ENCODE measurements at places on chromosomes 13 and 19. TPM values are rescaled to one million over a fixed set of nuclear protein-coding genes. Genes with fewer than 3 reads are reported as not detected.

- H3K36me3 ChIP-seq, result no peaks in the 10 kb centered on the region
These were observed 1.4 kb upstream of the ZMYM5 start for GRCh38 chr13:19864746-19865309.

DNA sequence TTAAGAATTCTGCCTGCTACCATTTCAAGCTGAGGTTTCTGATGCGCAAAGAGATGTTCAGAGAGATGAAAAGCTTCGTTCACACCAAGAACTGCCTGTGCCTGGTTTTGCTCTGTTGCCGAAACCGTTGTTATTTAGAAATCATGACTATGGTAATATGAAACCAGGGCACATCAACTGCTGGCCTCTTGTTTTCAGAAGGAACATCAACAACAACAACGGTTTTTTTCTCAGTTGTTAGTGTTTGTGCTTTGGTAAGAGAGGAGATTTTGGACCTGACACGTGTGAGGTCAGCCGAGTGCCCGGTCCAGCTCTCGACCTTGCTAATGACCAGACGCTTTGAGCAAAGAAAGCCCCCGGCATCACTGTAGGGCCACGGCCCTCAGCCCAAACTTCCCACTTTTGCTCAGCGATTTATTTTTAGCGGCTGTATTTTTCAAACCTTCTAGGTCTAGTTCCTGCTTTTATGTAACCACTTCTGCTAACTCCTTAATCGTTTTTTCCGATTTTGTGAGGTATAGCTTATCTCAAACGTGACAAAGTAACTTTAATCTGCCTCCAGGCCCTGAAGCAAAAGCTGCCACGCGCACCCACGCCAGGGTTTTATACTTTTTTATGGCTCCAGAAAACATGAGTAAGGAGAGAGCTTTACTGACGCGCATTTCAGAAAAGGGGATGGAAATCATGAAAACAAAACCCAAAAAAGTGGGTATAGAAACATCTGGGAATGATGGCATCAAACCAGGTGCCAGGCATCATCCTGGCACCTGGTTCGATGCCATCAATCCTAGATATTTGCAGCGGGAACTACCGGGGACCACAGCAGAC, 42.0 kb downstream of the KLF2 start:
- H3K4me3 ChIP-seq, result no peak overlapping the region
- H3K27me3 ChIP-seq, result no peaks in the 10 kb centered on the region
- DNase-seq, result no peak
- no peak overlapping the region for H3K27ac ChIP-seq

DNA sequence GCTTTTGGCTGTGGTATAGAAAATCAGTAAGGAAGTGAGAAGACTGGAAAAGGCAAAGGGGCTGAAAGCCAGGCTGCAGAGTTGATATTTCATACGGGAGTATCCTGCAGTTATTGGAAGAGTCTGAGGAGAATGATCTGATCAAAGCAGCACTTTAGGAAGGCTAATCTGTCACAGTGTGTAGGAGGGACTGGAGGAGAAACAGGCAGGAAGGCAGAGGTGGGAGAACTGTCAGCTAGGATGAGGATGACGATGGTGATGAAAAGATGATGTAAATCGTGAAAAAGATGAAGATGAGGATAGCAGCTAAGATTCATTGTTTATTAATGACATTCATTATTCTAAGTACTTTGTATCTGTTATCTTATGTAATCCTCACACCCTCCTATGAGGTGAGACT, 123.0 kb downstream of the DNAJC15 start:
- no peaks in the 10 kb centered on the region for H3K4me1 ChIP-seq
- H3K4me3 ChIP-seq, result no peak overlapping the region
- H3K27ac ChIP-seq, result no peak overlapping the region

DNA sequence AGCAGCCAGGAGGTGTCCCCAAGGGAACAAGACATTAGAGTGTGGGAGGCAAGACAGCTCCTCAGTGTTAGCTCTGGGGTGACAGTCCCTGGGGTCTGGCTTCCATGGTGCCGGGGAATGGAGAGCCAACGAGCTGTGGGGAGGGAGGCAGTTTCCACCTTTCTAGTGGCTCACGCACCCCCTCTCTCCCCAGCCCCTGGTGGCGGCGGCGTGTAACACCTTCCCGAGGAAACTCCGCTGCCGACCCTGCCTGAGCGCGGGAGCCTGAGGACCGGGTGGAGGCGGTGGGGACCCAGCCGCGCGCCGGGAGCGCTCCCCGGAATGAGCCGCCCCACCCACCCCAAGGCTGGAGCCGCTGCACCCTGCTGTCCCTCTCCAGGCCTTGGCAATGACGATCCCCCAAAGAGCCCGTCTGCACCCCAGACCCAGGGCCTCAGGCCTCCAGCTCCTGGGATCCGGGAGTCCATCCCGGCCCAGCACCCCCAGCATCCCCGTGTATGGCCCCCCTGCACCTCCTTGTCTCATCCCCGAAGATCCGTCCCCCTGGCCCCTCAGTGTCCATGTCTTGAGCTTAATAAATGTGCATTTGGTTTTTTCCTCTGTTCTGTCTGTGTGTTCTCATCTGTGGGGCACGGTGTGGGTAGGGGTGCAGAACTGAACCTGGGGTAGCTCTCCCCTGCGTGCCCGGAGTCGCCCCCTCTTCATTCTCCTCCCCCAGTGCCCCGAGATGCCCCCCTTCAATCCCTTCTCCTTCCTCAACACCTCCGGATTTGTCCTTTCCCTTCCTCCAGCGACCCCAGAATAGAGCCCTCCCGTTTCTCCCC, 622 bp upstream of the FXYD5 start:
- peaks cover 10% of the 10 kb centered on the region for H3K4me1 ChIP-seq
- H3K4me3 ChIP-seq, result peak overlapping the region; percentile 71
- H3K27me3 ChIP-seq, result no peaks in the 10 kb centered on the region
- DNase-seq, result no peak
- peak overlapping the region; percentile 72 for H3K27ac ChIP-seq

DNA sequence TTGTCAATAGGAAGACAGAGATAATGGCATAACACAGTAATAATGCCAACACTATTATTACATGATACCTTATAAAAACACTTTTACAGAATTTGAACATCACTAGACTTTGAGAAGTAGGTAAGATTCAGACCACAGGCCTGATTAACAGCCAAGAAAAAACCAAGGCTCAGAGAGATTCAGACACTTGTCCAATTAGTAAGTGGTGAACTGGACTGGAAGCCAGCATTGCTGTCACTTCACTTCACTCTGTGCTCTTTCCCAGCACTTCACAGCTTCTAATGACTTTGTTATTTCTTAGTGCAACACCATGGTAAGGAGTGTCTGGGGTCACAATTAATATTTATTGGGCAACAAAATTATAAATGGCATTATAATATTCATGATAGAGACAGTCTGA, 91.9 kb downstream of the TRPC4 start:
- H3K27ac ChIP-seq, result no peak overlapping the region
- H3K27me3 ChIP-seq, result no peaks in the 10 kb centered on the region
- no peaks in the 10 kb centered on the region for H3K36me3 ChIP-seq
- no peak for DNase-seq

- no peaks in the 10 kb centered on the region for H3K27me3 ChIP-seq
- no peaks in the 10 kb centered on the region for H3K4me1 ChIP-seq
- no peak overlapping the region for H3K27ac ChIP-seq
- no peak for DNase-seq
These were observed 14.5 kb upstream of the ZBTB32 start for GRCh38 chr19:35689836-35690235.

GRCh38 chr13:91323349-91323748, 24.1 kb upstream of the MIR17HG start:
- H3K36me3 ChIP-seq, result no peaks in the 10 kb centered on the region
- DNase-seq, result no peak

DNA sequence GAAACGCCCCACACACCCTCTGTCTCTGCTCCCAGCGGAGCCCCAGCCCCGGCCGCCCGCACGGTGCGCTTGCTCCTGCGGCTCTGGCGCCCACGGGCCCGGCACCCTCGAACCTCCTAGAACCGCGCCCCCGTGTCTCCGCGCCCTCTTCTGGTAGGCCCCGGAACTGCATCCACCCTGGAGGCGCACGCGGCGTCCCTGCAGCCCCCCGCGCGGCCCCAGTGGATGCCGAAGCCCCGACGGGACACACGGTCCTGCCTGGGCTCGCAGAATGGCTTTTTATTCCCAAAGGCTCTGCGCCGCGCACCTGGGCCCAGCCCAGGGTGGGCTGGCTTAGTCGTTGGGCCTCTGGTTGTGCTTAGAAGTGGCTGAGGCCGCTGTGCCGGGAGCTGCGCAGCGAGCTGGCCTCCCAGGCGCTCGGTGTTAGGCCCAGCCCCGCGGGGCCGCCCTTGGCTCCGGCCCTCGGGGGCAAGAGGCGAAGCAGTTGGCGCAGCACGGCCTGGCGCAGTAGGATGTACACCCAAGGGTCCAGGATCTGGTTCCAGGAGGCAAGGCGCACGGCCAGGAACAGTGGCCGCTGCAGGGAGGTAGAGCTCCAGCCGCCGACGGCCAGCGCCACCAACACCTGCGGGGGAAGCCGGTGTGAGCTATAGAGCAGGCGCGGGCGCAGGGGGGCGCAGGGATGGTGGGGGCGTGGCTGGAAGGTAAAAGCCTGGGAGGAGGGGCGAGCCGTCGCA, 2.8 kb downstream of the PTGER1 start:
- no peak overlapping the region for H3K4me3 ChIP-seq
- H3K4me1 ChIP-seq, result peaks cover 20% of the 10 kb centered on the region
- no peak overlapping the region for H3K27ac ChIP-seq
- DNase-seq, result no peak

GRCh38 chr19:6516659-6517291, 14.1 kb upstream of the TNFSF9 start:
- peak overlapping the region; percentile 61 for H3K27ac ChIP-seq
- H3K27me3 ChIP-seq, result no peaks in the 10 kb centered on the region
- no peaks in the 10 kb centered on the region for H3K36me3 ChIP-seq
- H3K4me3 ChIP-seq, result peak overlapping the region; percentile 75
- no peak for DNase-seq
- H3K4me1 ChIP-seq, result peaks cover 5% of the 10 kb centered on the region

GRCh38 chr19:50418176-50419021, at the start of gene SPIB:
TSS of gene SPIB (plus strand) at chr19:50418938. CDS start at chr19:50418963, 25 bp downstream.
- H3K4me1 ChIP-seq, result no peaks in the 10 kb centered on the region
- H3K27ac ChIP-seq, result no peak within 1 kb of the TSS
- no peaks in the 10 kb centered on the region for H3K27me3 ChIP-seq

DNA sequence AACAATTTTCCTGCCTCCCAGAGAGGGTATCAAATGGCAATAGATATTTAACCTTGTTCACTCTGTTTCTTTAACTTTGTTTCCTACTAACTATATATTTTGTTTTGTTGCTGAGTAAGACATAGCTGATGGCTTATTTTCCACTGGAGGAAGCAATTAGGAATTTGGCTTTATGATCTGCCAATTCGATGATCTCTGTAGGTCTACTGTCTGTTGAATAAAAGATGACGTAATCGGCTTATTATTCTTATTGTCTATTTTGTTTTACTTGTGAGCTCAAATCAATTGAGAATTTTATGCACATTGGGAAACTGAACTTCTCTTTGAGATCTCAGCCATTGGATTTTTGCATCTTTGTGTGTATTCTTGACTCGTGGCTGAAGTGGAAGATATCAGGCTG, 862.6 kb downstream of the EFNB2 start:
- H3K4me1 ChIP-seq, result no peaks in the 10 kb centered on the region
- H3K27me3 ChIP-seq, result no peaks in the 10 kb centered on the region
- no peaks in the 10 kb centered on the region for H3K36me3 ChIP-seq
- DNase-seq, result no peak
- no peak overlapping the region for H3K27ac ChIP-seq

- H3K27me3 ChIP-seq, result no peaks in the 10 kb centered on the region
- no peak overlapping the region for H3K27ac ChIP-seq
- H3K4me3 ChIP-seq, result no peak overlapping the region
- no peaks in the 10 kb centered on the region for H3K36me3 ChIP-seq
- H3K4me1 ChIP-seq, result no peaks in the 10 kb centered on the region
- DNase-seq, result no peak
These were observed 53.2 kb downstream of the ZNF557 start for GRCh38 chr19:7122701-7123100.

The COL4A2 gene
- total RNA-seq, result 3.0 TPM

The PTPRH gene
- total RNA-seq, result 42.8 TPM

The CERS1 gene
- 4.5 TPM for total RNA-seq

The SLC25A42 gene
- total RNA-seq, result 2.6 TPM

The ZNF77 gene
- 4.5 TPM for total RNA-seq

The CD22 gene
- 0.74 TPM for total RNA-seq

The ONECUT3 gene
- 16.5 TPM for total RNA-seq

Measured in Panc1 (cell line).